NCI-H345 (cell line): ENCODE measurements at places on chromosomes 11 and 22.

DNA sequence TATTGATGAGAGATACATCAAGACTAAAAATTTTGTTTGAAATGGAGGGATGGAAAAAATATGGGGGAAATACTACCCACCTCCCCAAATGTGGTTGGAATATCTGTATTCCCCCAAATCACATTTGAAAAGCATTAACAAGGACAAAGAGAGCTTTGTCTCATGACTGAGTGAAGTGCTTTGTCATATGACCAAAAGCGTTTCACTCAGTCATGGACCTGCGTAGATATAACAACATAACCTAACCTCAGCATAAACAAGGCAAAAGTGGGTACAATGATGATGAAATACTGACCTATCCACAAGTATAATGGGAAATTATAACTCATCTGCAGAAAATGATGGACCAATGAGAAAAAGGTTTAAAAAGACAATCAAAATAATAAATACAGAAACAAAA, 418.3 kb downstream of the TBC1D22A start:
- no peak for DNase-seq

- DNase-seq: peak; percentile 64
Measured at GRCh38 chr11:65553301-65554001, 4.7 kb downstream of the LTBP3 start.

GRCh38 chr22:48931452-48931851, 896.2 kb downstream of the BRD1 start:
- DNase-seq: no peak

DNA sequence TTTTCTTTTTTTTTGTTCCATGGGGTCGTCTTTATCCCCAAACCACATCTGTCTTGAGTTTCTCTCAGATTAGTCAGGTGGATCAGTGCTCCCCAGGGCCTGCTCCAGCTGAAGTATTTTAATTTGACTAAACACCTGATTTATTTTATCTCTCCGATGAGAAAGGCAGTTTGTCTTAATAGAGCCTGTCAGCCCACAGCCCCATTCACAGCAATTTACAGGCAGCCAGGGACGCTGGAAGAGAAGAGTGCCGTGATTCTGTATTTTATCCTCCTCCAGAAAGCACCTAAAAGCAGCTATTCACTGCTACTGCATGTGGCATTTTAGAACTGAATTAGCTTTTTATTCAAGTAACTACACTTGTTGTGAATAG, 164.5 kb downstream of the SOX6 start:
- DNase-seq: no peak

DNA sequence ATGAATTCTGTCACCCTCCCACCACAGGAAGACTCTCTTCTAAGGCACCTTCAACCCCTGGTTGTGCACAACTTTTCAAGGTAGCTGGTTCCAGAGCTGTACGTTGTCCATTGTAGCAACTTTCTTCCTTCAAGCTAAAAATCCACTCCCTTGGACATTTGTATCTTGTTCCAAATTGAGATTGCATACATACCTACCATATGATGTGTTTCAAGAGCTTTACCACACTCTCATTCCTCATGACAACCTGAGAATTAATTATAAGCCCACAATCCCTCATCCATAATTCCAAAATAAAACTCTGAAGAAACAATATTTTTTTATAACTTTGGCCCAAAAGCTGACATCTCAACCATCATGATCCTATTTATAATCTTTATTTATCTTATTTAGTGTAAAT, 3.0 kb downstream of the OR52W1 start:
- DNase-seq: no peak

DNA sequence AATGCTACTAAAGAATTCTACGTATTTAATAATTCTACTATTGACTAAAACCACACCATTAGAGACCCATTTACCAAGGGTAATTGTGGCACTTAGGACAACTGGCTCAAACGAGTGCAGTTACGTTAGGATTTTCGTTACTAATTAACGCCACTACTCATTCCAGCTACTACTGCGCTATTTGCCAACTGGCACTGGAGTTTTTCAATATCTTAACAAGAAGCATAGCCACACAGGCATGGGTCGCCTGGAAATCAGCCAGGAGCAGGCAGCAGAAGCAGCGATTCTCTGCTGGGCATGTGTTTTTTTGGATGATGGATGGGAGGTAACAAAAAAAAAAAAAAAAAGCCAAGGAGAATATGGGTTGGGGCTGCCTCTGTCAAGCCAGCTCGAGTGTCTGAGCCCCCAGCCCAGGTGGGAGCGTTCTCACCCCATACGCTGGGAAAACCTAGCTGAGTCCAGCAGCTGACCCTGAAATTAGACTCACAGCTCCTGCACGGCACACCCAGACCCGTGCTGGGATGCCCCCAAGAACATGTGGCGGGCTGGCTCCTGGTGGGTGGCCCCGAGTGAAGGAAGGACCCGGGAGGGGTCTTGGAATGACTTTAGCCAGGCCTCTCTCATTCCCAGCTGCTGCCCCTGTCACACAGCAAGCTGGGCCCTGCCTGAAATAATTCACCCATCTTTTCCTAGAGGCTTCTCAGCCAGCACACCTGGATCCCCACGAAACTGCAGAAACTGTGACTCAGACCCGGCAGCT, 214.0 kb downstream of the BRD1 start:
- no peak for DNase-seq
